ENCODE measurements at places on chromosomes 16 and 17.

DNA sequence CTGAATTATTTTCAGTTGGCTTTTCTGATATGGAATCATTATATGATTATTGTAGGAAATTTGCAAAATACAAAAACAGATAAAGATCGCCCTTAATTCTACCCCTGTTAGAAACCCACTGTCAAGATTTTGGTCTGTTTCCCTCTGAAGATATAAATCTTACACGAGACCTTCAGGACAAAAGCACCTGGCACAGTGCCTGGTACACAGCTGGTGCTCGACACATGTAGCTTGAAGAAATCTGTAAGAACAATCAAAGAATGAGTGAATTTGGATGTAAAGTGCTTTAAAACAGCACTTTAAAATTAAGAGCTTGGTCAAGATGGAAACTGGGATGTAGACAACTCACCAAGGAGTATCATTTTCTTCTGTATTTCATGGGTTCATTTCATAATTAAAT, 181.1 kb downstream of the C16orf78 start:
- no peak for DNase-seq

- DNase-seq = no peak
Measured at GRCh38 chr17:63703029-63703428, 3.1 kb upstream of the LIMD2 start.

DNA sequence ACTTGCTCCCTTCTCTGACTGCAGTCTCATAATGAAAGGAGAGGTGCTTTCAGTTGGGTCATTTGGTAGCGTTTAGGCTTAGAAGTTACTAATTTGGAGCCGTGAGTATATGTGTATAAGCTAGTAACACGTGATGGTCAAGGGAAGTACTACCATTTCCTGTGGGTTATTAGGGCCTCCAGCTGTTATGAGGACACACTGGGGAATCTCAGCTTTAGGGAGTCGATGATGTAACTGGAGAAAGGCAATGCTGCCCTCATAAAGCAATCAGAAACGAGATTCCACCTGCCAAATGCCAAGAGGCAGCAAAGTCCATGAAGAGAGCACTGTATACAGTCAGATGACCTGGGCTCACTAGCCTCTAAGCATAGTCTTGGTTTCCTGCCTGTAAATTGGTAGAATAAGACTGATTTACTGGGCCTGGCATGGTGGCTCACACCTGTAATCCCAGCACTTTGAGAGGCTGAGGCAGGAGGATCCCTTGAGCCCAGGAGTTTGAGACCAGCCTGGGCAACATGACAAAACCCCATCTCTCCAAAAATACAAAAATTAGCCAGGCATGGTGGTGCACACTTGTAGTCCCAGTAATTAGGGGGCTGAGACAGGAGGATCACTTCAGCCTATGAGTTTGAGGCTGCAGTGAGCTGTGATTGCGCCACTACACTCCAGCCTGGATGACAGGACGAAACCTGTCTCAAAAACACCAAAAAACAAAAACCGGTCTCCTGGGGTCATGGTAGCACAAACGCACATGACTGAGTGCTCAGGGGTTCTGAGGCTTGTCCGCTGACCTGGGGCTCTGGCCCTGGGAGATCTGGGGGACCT, 53.0 kb downstream of the SF3B3 start:
- peak; percentile 69 for DNase-seq

GRCh38 chr17:74618451-74618850, 5.1 kb downstream of the CD300E start:
- no peak for DNase-seq

GRCh38 chr17:17499402-17500145, 3.4 kb upstream of the RASD1 start:
- no peak for DNase-seq

DNA sequence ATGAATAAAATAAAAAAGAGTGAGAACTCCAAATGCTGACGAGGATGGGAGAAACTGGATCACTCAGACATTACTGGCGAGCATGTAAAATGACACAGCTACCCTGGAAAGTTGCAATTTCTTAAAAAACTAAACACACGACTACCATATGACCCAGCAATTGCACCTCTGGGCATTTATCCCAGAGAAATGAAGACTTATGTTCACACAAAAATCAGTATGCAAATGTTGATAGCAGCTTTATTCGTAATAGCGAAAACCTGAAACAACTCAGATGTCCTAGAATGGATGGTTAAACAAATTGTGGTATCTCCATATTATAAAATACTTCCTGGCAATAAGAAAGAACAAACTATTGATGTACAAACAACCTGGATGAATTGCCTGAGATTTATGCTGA, 357.2 kb upstream of the ASIC2 start:
- DNase-seq = no peak

DNA sequence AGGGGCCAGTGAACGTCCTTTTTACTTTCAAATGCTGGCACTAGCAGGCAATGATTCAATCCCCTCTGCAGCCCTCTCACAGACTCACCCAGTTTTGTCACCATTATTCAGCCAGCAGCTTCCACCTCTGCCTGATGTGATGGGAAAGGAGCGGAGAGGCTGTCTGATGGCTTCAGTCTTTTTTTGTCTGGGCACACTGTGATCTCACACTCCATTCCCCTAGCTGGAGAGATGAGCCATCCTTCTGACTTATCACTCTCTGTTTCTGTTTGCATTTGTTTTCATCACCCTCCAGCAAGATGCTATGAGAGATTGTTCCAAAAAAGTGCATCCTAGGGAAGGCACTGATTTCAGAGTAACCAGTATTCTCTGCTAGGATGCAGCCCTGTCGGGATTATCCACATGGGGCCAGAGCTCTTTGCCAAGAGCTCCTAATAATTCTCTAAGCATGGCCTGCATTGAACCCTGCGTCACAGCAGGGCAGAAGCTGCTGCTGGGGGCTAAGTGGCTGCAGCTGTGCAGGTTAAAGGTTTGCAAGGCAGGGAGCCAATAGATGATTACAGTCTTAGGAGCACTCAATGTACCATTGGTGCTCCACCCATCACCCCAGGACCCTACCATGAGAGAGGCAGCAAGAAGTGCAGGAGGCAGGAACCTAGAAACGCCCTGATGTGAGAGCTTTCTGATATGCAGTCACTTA, 236.1 kb upstream of the C16orf82 start:
- DNase-seq = no peak

DNA sequence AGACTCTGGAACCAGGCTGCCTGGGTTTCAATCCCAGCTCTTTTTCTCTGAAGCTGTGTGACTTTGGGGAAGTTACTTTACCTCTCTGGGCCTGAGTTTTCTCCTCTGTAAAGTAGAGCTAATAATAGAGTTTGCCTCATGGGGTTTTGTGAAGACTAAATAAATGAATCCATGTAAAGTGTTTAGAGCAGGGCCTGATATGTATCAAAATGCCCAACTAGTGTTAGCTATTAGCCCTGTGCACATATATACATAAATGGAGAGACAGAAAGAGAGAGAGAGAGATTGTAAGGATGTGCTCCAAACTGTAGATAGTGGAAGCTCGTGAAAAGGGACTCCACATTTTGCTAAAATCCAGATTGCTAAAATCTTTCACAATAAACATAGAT, 44.8 kb upstream of the HAPSTR1 start:
- DNase-seq = no peak

DNA sequence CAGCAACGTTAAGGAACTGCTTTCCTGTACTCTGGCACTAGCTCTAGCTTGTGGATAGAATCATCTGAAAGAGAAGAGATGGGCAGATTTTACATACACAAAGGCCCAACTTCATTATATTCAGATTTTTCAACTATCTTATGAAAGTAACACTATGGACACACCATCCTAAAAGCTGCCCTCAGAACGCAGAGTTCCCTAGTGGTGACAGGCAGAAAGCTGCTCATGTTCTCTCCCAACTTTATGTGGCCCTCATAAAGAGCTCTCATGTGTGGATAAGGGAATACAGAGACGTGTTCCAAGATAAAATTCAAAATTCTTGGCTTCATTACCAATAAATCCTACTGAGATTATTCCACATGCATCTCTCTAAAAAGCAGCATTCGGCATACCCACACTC, 1.5 kb downstream of the CFAP20 start:
- no peak for DNase-seq

DNA sequence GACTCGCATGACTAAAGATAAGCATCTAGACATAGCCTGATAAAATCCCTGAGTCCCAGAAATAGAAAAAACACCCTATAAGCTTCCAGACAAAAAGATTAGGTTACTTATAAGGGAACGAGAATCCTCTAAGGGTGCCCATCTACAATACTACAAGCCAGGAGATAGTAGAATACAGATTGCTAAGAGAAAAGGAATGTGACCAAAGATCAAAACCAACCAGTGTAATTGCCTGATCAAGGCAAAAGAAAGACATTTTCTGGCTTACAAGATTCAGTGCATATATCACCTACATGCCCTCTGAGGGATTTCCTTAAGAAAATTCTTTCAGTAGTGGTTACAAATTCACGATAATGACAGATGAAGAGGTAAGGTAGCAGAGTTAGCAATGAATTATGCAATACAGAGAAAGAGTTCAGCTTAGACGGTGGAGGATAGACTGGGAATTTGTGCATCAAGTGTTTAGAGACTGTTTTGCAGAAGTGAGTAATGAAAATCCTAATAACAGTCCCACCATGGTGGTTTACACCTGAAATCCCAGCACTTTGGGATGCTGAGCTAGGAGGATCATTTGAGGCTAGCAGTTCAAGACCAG, 35.0 kb downstream of the BCL7C start:
- DNase-seq = no peak

DNA sequence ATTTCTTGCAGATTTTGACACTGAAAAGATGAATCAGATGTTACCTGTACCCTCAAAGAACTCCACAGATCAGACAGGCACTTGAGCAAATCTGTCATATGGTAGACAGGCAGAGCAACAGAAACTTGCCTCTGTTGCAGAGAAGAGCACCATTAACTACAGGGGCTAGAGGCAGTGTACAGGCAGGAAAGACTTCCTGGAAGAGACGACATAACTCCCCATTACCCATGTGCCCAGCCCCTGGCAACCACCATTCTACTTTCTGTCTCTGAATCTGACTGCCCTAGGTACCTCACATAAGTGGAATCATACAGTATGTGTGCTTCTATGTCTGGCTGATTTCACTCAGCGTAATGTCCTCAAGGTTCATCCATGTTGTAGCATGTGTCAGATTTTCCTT, 15.5 kb downstream of the GFOD2 start:
- no peak for DNase-seq

DNA sequence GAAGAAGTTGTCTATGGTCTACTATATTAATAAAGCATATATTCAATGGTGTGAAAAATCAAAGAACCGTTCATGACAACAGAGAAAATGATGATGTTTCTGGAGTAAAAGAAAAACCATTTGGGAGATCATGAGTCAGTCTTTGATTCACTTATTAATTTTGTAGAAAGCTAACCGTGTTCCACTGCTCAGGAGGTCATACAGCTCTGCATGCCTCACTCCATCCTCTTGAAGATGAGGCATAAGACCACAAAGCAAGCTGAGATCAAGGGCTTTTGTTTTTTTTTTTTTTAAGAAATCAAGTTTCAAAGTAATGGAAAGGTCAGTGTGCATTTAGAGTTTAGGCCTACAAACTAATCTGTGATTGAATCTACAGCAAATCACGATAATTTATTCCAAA, 206.4 kb downstream of the CEP112 start:
- no peak for DNase-seq

GRCh38 chr16:2436110-2436509, 6.9 kb downstream of the CCNF start:
- no peak for DNase-seq

DNA sequence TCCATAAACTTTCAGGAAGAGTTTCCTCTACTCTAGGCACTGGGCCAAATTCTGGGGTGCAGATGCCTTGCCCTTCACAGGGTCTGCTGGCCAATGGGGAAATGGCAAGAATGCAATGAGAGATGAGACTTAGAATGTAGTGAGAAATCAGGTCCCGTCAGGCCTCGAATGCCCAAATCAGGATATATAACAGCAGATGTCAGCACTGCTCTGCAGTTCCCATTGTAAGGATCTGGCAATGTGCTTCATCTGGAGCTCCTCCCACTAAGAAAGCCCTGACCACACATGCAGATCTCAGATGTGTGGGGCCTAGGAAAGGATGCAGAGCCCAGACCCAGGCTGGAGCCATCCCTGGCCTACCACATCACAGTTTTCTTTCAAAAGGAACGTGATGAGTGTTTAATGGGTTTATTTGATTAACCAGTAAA, 13.9 kb upstream of the LPCAT2 start:
- peak; percentile 86 for DNase-seq

- DNase-seq = peak; percentile 37
Measured at GRCh38 chr17:17075125-17075781, 33.0 kb downstream of the MPRIP start.

GRCh38 chr17:82129095-82129494, 31.1 kb upstream of the FASN start:
- no peak for DNase-seq

DNA sequence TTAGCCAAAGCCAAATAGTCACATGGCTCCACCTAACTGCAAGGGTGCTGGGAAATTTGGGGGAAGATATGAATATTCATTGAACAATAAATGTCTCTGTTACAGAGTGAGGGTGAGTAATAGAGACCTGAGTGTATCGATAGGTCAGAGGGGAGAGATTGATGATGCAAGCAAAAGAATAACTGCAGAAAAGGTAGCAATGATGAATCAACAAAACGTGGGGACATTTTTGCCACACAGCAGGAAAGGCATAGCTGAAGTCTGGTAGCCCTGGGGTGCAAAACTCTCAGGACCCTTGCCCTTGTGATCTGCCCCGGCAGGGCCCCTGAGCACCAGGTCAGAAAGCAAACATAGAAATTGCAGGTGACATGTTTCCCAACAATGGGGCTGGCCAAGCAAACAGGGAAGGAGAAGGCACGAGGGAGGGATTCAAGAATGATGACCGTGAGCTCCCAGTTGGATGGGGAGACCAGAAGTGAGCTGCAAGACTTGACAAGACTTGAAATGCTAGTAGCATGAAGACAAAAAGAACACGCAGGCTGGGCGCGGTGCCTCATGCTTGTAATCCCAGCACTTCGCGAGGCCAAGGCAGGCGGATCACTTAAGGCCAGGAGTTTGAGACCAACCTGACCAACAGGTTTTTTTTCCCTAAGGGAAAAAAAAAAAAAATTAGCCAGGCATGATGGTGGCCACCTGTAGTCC, 12.7 kb upstream of the HERPUD1 start:
- no peak for DNase-seq
